ENCODE measurements at places on chromosomes 12 and 14. TPM values are rescaled to one million over a fixed set of nuclear protein-coding genes. Genes with fewer than 3 reads are reported as not detected.

- no peak for DNase-seq
Measured at GRCh38 chr14:102828151-102828550, 50.9 kb downstream of the TRAF3 start.

GRCh38 chr12:10140001-10140400 is 10.0 kb upstream of the CLEC7A start:
- DNase-seq: peak; percentile 42

Gene TMEM132D
- not detected for total RNA-seq

- DNase-seq: no peak
Measured at GRCh38 chr12:105858981-105859710, 279.6 kb downstream of the NUAK1 start.

- DNase-seq: no peak
Measured at GRCh38 chr12:101287357-101287756, 7.5 kb downstream of the UTP20 start.

Gene KRT75
- total RNA-seq: not detected

- DNase-seq: no peak
Measured at GRCh38 chr12:43106355-43106754, 445.6 kb downstream of the ADAMTS20 start.

Gene MMP14
- 3.3 TPM for total RNA-seq

- DNase-seq: no peak
Measured at GRCh38 chr14:63952933-63953437, 100.2 kb downstream of the SYNE2 start.

DNA sequence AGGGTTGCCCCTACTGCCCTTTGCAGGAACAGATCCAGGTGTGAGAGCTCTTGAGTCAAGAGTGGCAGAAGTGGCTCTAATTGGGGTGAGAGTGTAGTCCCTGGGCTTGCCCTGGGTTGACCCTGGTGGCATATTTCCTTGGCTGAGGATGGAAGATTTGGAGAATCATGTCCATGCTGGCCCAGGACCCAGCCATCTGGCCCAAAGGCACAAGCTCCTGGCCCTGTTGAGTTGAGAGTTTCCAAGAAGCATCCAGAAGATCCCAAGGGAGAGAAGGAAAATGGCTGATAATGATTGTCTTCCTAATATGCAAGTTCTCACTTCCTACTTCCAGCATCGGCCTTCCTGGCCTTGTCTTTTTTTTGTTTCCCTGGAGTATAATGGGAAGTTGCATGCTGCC is 55.5 kb upstream of the SRSF5 start:
- no peak for DNase-seq

GRCh38 chr12:85445060-85445938 is 165.3 kb downstream of the ALX1 start:
- no peak for DNase-seq

Gene TEX52
- not detected for total RNA-seq

DNA sequence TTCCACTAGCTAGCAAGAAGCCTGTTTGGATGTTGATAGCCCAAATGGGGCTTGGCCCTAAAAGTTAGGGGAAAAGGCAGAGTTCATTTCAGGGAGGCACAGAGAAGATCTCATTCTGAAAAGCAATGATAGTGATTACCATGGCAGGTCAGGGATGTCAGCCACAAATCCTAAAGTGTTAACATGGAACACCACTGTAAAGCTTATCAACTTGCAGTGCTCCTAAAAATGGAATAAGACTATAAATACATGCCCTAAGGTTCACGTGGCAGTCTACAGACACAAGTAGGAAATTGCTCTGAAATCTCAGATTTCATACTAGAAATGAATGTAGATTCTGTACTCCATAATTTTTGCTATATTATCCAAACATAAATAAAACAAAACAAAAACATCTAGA is 280.0 kb upstream of the E2F7 start:
- DNase-seq: no peak

GRCh38 chr14:72576258-72576657 is 317.6 kb downstream of the DPF3 start:
- DNase-seq: no peak

DNA sequence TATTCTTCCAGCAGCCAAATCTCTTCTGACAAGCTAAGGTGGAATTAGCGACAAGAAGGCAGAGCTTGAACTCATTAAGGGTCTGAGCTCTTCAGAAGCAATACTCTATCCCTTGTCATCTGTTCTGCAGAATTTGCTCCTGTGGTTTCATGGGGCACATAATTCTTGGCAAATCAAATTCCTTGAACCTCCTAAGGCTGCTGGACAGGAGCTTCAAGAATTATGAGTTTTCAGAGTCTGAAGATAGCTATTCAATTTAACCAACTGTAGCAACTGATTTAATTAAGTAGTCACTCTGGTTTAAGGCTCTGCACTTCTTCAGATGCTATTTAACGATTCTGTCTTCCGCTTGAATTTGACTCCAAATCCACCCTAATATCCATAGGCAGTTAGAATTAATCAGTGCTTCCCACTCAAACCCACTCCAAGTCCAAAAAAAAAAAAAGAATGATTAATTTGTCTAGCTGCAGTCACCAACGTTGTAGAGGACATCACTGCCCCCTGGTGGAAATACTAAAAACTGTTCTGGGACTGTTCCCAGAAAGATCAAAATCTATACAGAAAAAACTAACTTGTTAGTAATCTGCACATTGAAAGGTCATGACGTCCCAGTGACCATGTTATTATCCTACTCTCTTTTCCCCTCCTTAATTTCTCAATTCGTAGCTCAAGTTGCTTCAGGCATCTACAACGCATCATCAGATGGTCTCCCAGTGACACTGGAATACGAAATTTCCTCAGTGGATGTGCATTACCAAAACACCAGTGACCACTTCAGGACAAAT is 169.9 kb downstream of the KIF21A start:
- no peak for DNase-seq

- no peak for DNase-seq
Measured at GRCh38 chr14:79405512-79405910, 805.8 kb downstream of the DIO2 start.

DNA sequence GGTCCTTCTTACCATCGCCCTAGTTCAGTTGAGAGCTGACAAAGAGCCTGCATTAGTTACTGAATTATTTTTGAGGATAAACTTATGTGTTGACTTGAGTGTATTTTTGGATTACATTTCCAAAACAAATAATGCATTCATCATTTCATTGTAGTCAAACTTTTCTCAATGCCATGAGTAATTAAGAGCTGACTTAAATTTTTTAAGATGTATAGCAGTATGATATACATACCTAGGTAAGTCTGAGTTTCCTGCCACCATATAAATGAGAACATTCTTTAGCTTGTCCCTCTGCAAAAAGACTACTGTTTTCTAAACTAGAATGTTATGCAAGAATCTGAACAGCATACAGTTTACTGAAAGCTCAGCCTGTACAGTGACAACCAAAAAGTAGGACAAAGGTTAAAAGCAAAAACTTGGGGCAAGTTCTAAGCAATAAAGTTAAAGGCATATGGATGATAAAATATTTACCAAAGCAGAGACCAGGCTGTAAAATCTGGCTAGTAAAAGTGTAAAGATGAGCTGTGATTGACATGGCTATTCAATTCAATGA is 82.1 kb upstream of the FERMT2 start:
- DNase-seq: no peak

GRCh38 chr12:45174595-45174994 is 41.3 kb upstream of the ANO6 start:
- DNase-seq: no peak

Gene GALNT9
- 0.72 TPM for total RNA-seq

- DNase-seq: no peak
Measured at GRCh38 chr12:2678426-2678825, 116.3 kb upstream of the FKBP4 start.

Gene CHGA
- not detected for total RNA-seq

GRCh38 chr12:22821985-22822384 is 197.0 kb downstream of the ETNK1 start:
- DNase-seq: no peak

DNA sequence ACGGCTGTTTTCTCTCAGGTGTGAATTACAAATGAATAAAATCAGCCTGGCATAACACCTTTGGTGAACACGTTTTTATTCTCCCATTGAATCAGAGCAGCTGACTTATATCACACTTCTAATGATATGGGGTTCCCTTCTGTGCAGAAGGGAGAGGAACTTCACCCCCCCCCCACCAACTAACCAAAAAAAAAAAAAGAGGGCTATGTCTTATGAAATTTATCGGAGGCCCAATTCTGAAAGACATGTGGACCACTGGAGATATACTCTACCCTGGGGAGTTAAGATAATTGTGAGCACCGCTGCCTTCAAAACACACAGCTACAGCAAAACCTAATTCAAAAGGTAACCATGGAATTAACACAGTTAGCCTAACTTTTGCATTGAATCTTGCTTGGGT is 4.6 kb downstream of the BCL11B start:
- no peak for DNase-seq

DNA sequence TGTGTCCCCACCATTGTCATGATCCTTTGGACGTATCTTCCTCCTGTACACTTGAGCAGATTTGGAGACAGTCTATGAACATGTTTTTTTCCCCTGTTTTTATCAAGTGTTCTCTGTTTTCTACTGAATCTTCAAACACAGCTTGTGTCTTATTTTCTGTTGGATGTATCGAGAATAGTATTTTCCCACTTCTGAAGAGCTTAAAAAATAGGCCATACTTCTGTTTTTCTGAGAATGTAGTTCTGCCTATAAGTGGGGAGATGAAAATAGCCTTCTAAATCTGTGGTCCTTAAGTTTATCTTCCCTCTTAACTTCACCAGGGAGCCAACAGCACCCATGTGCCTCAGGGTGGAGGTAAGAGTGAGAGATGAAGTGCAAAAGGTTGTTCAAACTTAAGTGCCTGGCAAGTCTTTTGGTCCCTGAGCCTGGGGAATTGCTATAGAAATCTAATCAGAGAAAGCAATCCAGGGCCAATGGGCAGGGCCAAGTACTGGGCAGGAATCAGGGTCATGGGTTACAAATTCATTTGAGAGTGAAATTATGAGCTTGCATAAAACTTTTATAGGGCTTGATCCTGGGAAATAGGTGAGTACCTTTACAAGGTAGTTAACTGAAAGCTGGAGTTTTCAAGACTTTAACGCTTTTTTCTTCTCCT is 58.9 kb downstream of the ARF6 start:
- no peak for DNase-seq

DNA sequence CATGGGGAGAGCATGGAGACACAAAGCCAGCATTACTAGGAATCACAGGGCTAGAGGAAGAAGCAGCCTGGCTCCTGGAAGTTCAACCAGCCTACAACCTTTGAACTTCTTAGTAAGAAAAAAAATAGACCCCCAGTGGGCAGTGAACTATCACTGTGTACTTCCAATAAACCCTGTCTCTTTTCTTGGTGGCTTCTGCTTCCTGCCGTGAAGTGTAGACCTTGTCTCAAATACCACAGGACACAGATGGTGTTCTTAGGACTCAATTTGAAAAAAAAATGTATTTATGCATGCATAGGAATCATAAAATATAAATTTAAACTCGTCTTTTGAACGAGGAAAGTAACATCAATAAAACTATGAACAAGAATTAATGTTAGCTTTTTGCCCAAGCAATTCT is 3.6 kb upstream of the PTGER2 start:
- DNase-seq: no peak

Gene DYNC1H1
- total RNA-seq: 271 TPM

- DNase-seq: no peak
Measured at GRCh38 chr12:110251381-110251780, 29.7 kb upstream of the ATP2A2 start.

Gene KLRC1
- 2.5 TPM for total RNA-seq

DNA sequence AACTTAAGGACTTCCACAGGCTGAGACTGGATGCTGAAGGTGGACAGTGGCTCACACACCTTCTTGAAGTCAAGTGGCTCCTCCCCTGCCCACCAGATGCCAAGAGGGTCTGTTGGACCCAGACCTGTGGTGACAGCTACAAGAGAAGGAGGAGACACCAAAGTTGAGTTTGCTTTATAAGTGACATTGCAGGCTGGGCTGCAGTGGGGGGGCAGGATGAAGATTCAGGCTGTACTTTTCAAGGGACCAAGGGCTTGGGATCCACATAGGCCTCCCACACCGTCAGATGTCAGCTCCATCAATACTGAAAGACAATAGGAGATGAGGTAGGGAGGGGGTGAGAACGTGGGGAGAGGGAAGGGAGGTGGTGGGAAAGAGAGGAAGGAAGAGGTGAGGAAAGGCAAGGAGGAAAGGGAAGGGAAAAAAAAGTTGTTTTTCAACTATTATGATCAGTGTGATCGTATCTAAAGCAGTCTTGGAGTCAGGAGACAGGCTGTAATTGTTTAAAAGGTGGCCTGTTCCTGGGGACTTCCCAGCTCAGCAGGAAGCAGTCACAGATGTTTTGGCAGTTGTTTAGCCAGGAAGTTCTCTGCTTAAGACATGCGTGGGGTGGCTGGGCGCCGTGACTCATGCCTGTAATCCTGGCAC is 84.1 kb upstream of the RESF1 start:
- peak; percentile 63 for DNase-seq

Gene LRRC10
- not detected for total RNA-seq

DNA sequence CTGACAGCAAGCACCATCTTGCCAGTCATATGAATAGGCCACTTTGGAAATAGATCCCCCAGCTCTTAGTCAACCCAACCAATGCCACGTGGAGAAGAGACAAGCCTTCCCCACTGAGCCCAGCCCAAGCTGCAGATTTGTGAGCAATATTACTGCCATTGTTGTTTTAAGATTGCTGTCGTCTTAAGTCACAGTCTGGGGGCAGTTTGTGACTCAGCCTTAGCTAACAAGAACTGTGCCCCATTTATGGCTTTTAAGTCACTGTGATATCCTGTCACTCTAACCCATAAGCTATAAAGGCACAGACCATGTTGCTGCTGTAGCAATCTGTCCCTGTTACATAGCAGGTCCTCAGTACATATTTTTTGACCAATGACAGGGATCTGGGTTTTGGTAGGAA is 464.2 kb downstream of the MED13L start:
- no peak for DNase-seq

Gene GNG2
- total RNA-seq: 197 TPM

Gene MOAP1
- total RNA-seq: 45.1 TPM

GRCh38 chr12:124395284-124395752 is 100.4 kb downstream of the RFLNA start:
- no peak for DNase-seq

GRCh38 chr14:76844223-76844622 is 18.0 kb downstream of the LRRC74A start:
- DNase-seq: peak; percentile 43

Gene EAPP
- total RNA-seq: 77.7 TPM

DNA sequence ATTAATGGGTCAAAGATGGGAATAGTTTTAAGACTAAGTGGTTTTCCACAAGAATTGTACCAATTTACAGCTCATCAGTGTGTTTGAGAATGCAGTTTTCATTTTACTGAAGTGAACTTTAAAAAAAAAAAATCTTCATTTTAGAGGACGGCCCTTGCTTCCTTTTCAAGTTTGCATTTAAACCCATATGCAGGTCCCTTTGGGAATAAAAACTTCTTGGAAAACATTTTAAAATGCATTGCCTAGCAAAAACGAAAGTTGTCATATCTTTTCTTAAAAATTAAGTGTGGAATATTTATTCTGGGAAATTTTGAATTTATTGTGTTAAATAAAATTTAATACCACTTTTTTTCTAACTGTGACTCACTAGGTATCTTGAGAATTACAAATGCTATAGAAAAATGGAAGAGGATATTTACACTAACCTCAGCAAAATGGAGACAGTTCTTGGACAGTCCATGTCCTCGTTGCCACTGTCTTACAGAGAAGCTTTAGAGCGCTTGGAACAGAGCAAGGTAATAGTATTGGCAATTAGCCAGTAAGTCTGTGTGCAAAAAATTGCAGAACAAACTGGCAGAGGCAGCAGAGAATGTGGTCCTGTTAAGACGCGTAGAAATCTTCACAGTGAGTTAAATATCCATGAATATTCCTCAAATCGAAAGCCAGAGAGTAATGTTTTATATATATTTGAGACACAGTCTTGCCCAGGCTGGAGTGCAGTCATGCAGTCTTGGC is 209.7 kb downstream of the SYNE2 start:
- DNase-seq: no peak
